ENCODE measurements at places on chromosomes 2 and 18. TPM values are rescaled to one million over a fixed set of nuclear protein-coding genes. Genes with fewer than 3 reads are reported as not detected.

TNS1 gene
- total RNA-seq = 1.8 TPM

POTEC gene
- total RNA-seq = not detected

PAX3 gene
- total RNA-seq = not detected

GBX2 gene
- 0.24 TPM for total RNA-seq

PJVK gene
- total RNA-seq = 2.0 TPM

GPAT2 gene
- total RNA-seq = 2.8 TPM

ITGA6 gene
- total RNA-seq = 815 TPM

ICA1L gene
- total RNA-seq = 1.8 TPM

ALPP gene
- total RNA-seq = not detected

FIGN gene
- total RNA-seq = 4.4 TPM

CLIP4 gene
- 28.2 TPM for total RNA-seq

SPATA3 gene
- not detected for total RNA-seq

OR6B2 gene
- not detected for total RNA-seq

TMEM37 gene
- total RNA-seq = not detected

PLCD4 gene
- total RNA-seq = 4.0 TPM

VSNL1 gene
- total RNA-seq = 5.3 TPM

- peak; percentile 26 for DNase-seq
These were observed 89.7 kb downstream of the POLE4 start for GRCh38 chr2:75047992-75048625.

GRCh38 chr2:106867196-106867953 lies 18.6 kb downstream of the ST6GAL2 start:
- DNase-seq = no peak

- DNase-seq = no peak
These were observed 151.2 kb downstream of the CAPN13 start for GRCh38 chr2:30656079-30656478.

GRCh38 chr2:36367895-36368353 lies 12.3 kb downstream of the CRIM1 start:
- DNase-seq = peak; percentile 95

- DNase-seq = no peak
These were observed 199.4 kb upstream of the RASGRP3 start for GRCh38 chr2:33277002-33277426.

GRCh38 chr18:44946529-44947113 lies 265.9 kb downstream of the SETBP1 start:
- DNase-seq = no peak

- DNase-seq = no peak
These were observed 15.9 kb downstream of the KIDINS220 start for GRCh38 chr2:8821276-8822217.

GRCh38 chr2:42875880-42876279 lies 83.5 kb upstream of the HAAO start:
- no peak for DNase-seq

DNA sequence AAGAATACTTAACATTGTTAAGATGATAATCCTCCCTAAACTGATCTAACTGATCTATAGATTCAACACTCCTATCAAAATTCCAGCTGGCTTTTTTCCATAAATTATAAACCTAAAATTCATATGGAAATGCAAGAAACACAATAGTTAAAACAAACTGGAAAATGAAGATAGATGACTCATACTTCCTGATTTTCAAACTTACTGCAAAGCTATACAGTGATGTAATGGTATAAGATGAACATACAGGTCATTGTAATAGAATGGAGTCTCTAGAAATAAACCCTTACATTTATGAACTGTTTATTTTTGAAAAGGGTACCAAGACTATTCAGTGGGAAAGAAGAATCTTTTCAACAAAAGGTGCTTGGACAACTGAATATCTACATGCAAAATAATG lies 32.3 kb downstream of the UBXN4 start:
- DNase-seq = peak; percentile 51

- peak; percentile 57 for DNase-seq
These were observed 85.9 kb downstream of the DCDC2C start for GRCh38 chr2:3789256-3789655.

GRCh38 chr2:222421626-222422025 lies 2.7 kb upstream of the SGPP2 start:
- no peak for DNase-seq

DNA sequence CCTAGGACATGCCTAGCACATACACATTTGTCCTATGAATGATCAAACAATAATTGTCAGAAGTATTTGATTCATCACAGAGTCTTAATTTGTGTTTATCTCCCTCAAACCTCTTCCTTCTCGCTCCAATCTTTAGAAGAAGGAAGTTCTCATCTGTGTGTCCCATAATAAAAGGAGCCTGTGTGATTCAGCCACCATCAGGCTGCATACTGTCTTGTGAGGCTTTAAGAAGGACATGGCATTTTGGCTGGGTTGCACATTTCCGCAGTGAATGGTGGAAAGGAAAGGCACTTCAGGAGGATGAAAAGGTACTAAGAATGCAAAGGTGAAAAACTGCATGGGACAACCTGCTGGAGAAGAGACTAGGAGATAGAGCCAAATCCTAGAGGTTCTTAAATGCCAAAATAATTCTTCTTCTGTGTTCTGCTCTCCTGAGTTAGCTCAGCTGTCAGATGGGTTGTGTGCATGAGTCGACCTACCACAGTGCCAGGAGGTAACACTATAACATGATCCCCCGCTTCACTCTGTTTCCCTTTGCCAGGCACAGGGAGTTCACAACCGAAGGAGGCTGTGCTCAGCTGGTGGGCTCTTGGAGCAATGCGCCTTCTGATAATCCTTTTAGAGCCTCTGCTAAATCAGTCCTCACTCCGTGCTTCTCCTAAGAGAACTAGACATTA lies 120.1 kb downstream of the IRS1 start:
- no peak for DNase-seq

GRCh38 chr2:191009541-191010374 lies 4.2 kb downstream of the STAT1 start:
- DNase-seq = no peak

DNA sequence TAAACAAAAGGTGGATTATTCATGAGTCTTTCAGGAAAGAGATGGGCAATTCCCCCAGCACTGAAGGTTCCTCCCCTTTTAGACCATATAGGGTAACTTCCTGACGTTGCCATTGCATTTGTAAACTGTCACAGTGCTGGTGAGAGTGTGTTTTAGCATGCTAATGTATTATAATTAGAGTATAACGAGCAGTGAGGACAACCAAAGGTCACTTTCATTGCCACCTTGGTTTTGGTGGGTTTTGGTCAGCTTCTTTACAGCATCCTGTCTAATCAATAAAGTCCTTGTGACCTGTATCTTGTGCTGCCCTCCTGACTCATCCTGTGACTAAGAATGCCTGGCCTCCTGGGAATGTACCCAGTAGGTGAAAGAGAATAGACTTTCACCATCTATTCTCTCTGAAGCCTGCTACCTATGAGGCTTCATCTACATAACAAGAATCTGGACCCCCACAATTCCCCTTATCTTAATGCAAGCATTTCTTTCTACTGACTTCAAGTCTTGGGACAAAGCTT lies 148.7 kb downstream of the CABLES1 start:
- DNase-seq = peak; percentile 83

- no peak for DNase-seq
These were observed 74.7 kb upstream of the ETAA1 start for GRCh38 chr2:67322353-67323001.

DNA sequence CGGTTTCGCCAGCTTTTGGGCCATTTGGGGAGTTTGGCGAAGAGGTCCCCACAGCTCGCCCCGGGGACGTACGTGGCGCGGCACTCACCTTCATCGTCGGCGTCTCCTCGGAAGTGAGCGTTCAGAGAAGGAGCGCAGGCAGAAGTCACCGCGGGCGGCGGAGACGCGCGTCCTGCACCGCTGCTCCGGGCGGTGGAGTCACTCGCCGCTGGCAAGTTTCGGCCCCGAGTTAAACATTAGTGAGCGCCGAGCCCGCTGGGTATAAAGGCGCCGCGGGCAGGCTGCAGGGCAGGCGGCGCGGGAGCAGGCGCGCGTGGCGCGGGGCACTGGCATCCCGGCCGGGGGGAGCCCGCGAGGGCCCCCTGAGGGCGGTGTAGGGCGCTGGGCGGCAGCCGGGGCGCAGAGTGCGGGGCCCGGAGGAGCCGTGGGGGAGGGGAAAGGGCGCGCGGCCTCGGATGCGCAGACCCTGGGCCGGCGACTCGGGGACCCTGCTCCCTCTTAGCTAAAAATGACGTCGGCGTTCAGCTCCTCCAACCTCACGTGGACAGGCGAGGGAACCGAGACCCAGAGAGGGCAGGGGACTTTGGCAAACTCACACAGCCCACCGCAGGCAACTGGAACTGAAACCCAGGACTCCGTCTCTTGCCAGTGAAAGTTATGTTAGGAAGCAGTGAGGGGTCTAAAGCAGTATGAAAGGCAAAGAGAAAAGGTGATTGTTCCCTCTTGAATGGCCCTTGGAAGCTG lies at the start of gene DPP4:
Gene DPP4, minus strand, starts transcription at position 328 of the 744 bp plus-strand sequence. Its CDS starts 234 bp downstream, at position 94.
- no peak for DNase-seq

DNA sequence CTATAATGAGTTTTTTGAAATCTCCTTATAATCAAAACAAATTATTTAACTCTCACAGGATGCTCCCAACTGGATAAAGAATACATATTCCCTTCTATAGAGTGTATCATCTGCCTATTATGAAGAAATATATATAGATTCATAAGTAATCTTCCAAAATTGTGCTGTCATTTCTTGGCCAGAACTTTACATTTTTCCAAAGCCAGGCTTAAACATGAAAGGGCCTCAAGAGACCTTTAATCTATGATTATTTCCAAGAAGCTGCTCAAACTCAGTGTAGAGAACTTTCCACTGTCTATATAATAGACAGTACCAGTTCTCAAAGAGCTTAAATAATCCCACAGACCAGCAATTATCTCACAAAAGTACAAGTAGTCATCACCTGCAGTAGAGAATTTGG lies 211.0 kb downstream of the AKAIN1 start:
- no peak for DNase-seq

DNA sequence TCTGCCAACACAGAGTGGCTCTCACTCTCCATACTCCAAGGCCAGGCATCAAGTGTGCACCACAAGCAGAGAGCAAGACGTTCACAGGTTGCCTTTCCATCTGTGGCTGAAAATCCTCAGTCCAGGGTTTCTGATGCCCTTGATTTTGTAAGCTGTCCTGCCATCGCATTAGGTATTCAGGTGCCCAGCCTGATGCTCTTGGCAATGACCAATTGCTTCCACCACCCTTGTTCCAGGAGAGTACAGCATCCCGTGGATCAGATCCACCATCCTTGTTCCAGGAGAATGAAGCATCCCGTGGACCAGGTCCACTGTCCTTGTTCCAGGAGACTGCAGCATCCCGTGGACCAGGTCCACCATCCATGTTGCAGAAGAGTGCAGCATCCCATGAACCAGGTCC lies 133.4 kb upstream of the GPC1 start:
- DNase-seq = no peak

GRCh38 chr2:230043461-230043860 lies 25.3 kb downstream of the SLC16A14 start:
- no peak for DNase-seq

GRCh38 chr2:214575030-214575429 lies 164.2 kb downstream of the VWC2L start:
- DNase-seq = no peak

GRCh38 chr2:160111951-160112798 lies 49.8 kb upstream of the PLA2R1 start:
- DNase-seq = no peak

DNA sequence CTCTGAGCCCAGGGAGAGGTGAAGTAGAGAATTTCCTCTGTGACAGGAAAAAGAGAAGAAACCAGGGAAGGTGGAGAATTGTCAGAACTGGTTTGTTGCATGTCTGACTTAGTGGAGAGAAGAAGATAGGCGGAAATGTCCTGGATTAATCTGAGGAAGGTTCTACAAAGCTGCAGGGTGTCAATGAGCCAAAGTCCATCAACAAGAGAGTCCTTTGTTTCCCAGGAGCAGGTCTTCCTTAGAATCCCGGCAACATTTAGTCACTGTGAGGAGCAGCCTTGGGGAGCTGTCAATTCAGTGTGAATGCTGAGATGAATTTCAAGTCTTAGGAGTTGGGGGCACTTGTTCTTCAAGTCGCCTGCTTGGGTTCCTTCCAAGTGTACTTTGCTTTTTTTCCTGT lies 88.4 kb upstream of the CELF4 start:
- no peak for DNase-seq

DNA sequence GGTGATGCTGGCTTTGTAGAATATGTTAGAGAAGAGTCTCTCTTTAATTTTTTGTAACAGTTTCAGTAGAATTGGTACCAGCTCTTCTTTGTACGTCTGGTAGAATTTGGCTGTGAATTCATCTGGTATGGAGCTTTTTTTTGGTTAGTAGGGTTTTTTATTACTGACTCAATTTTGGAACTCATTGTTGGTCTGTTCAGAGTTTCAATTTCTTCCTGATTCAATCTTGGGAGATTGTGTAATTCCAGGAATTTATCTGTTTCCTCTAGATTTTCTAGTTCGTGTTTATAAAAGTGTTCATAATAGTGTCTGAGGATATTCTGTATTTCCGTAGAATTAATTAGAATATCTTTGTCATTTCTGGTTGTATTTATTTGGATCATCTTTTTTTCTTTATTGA lies 943.5 kb downstream of the TRIB2 start:
- DNase-seq = no peak

- peak; percentile 18 for DNase-seq
These were observed 698 bp upstream of the TMEM237 start for GRCh38 chr2:201644001-201644400.

GRCh38 chr2:8416849-8417832 lies 264.7 kb upstream of the ID2 start:
- DNase-seq = no peak

DNA sequence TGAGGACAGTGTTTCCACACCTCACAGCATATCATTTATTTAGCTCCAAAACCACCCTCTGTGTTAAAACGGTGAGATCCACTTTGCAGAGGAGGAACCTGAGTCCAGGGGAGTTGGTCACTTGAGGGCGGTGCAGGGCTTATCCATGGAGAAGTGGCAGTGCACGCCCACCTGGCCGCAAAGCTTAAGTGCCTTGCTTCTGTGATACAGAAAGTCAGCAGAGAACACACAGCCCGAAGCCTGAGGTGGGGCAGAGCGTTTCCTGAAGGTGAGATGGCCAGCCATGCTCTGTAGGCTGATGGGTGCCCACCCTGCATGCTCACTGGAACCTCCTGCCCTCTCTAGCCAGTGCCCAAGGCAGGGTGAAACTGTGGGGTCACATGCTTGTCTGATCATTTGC lies 87.3 kb downstream of the SH3RF3 start:
- DNase-seq = no peak

GRCh38 chr2:1418566-1418965 lies 5.3 kb downstream of the TPO start:
- DNase-seq = no peak

GRCh38 chr2:111900859-111901258 lies 2.5 kb downstream of the MERTK start:
- no peak for DNase-seq

DNA sequence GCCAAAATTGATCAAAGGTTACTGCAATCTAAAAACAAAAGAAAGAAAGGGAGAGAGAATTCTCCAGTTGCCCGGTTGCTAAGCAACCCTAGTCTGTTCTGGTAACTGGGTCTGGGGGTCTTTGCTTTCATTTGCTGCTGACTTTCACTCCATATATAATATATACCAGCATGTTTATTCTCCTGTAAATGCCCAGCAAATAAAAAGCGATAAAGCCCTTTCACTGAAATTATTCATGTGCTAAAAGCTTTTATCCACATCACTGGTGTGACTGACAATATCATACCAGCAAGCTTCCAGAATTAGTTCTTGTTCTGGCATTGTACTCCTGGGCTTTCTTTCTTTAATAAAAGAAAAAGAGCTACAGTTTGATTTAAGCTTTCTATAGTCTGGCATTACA lies 75.5 kb upstream of the ST8SIA3 start:
- DNase-seq = no peak

All from foreskin keratinocyte (primary cell).